ENCODE measurements at places on chromosomes 1 and 21.

DNA sequence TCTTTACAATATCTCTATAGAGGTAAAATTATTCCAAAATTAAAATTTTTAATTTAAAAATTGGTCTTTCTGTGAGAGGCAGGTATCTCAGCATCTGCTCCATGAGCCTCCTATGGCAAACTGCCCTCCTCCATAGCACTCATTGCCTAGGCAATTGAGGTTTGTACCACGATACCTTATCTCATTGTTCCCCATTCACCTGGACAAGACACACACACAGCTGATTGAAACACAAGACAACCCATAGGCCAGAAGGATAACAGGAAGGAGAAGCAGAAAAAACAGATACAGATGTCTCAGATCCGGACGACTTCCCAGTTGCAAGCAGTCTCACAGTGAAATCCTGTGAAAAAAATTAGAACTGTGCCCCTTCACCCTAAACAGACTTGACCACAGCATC lies 24.3 kb downstream of the RHBDL2 start:
- DNase-seq, result no peak

GRCh38 chr1:160674415-160674814 lies 27.6 kb upstream of the SLAMF1 start:
- no peak for DNase-seq

GRCh38 chr21:45309069-45309986 lies 21.6 kb upstream of the POFUT2 start:
- DNase-seq, result peak; percentile 63

- no peak for DNase-seq
These were observed 153.3 kb downstream of the TOMM20 start for GRCh38 chr1:234975122-234975940.

DNA sequence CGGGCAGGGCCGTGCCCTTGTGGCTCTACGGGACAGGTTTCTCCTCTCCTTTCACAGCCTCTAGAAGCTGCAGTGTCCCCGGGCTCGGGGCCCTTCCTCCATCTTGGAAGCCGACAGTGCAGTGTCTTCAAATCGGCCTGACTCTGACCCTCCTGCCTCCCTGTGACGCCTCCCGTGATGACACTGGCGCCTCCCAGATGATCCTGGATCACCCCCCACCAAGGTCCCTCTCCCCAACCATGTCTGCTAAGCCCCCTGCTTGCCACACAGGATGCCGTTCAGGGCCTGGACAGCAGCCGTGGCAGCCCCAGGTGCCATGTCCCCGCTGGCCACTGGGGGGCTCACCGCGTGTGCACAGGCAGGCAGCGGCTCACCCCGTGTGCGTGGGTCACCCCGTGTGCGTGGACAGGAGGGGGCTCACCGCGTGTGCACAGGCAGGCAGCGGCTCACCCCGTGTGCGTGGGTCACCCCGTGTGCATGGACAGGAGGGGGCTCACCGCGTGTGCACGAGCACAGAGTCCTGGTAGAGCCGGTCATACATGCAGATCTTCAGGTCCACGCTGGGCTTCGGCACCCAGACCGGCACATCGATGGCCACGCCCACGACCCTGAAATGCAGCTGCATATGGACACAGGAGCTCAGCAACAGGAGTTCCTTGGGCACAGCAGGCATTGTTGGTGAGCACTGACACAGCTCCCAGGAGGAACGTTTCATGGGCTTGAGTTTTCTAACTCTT lies 24.9 kb upstream of the TMEM52 start:
- no peak for DNase-seq

DNA sequence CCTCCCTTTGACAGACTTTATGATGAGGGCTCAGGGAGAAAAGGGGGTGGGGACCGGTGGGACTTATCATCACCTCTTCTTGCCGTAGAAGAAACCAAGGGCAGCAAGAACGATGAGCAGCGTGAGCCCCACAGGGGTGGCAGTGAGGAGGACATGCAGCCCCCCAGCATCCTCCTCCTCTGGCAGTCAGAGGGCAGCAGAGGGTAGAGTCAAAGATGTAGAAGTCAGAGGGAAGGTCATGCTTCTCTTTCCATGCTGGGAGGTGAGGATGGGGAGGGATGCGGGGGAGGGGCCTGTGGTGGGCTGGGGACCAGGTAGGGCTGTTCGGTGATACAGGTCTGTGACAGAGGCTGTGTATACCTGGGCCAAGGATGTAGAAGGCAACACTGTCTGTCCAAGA lies 14.8 kb downstream of the INSRR start:
- DNase-seq, result no peak

DNA sequence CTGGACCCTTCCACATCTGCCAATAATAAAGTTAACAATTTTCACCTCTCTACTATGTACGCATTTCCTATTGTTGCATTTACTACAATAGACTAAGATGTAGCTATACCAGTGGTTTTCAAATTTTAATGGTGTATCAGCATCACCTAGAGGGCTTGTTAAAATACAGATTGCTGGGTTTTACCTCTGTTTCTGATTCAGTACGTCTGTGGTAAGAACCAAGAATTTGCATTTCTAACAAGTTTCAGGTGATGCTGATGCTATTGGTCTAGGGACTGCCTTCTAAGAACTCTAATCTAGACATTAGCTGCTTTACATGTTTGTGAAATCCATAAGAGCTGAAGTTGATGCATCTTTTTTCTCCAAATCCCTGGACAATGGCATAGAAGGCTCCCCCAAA lies 59.7 kb downstream of the ERICH3 start:
- no peak for DNase-seq

DNA sequence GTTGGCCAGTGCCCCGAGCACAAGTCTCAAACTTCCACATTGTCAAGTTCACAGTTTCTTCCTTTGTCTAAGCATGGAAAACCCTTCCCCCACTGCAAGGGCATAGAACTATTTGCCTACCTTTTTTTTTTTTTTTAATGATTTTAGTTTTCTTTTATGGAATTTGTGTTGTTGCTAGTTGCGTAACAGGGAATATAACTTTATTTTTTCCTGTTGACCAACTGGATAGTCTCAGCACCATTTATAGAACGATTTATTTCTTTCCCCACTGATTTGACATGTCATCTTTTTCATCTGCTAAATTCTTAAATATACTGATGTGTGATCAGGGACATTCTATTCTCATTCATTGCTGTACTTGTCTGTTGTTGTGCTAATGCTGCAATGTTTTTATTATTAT lies 83.0 kb downstream of the PEX14 start:
- DNase-seq, result no peak

DNA sequence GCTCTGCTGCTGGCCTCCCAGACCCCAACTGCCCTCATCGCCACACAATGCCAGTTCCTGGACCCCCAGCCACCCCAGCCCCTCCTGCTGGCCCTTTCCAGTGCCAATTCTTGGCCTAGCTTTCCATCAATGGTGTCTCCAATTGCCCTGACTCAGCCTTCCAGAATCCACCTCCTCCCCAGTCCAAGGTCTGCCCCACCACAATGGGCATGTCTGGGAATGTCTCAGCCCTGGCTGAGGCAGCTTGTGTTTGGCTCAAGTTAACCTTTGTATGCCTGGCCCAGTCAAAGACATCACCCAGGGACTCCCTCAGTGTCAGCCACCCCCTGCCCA lies 16.4 kb downstream of the ALDH4A1 start:
- DNase-seq, result no peak

GRCh38 chr1:59638231-59638711 lies 176.5 kb upstream of the HOOK1 start:
- no peak for DNase-seq

- DNase-seq, result no peak
These were observed 32.0 kb upstream of the ATP5PO start for GRCh38 chr21:33947451-33948095.

DNA sequence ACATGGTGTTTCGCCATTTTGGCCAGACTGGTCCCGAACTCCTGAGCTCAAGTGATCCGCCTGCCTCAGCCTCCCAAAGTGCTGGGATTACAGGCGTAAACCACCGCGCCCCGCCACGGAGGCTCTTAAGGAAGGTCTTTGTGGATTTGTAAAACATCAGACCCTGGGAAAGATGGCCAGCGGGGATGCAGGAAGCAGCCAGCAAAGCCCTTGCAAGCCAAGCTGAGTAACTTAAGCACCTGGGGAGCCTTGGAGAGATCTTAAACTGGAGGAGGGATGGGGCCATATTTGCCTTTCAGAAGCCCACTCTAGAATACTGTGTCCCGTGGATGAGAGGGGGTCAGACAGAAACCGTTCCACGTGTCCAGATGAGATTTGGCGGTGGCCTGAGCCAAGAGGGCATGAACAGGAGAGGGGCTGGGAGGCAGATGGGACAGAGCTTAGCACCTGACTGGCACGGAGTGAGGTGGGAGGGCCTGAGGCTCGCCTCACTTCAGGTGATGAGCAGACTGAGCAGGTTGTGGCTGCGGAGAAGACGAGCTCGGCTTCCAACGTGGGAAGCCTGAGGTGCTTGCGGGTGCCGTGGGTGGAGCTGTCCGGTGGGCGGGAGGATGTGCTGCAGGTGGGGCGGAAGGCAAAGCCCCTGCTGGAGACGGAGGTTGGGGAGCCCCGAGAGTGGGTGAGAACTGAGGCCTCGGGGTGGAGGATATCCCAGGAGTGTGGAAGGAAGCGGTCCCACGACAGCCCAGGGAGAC lies 11.7 kb downstream of the C1orf216 start:
- DNase-seq, result no peak

DNA sequence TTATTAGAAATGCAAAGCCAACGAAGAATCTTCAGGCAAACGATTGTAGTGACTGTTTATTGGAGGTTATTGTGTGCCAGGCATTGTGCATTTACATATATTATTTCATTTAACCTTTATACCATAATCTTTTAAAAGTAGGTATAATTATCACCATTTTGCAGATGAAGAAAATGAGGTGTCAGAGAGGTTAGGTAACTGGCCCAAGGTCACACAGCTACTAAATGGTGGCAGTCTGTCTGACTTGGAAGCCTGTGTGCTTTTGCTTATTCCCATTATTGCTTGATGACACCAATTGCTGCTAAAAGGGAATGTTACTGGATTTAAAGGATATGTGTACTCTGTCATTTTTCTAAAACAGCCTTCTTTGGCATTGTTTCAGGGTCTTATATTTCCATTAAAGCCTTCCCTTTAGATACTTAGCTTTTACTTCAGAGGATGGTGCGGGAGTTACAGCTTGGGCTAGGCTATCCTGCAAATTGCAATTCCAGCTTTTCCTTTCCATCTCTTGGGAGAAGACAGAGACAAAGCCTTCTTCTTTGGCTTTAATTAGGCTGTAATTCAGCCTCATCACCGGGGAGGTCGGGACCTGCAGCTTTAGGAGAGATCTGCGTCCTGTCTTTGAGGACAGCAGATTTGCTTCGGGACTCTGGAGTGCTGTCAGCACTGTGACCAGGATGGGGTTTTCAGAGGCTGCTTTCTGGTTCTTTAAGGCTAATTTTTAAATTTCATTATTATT lies 37.4 kb upstream of the ERRFI1 start:
- DNase-seq, result no peak

- no peak for DNase-seq
These were observed 51.2 kb downstream of the POFUT2 start for GRCh38 chr21:45236481-45236880.

DNA sequence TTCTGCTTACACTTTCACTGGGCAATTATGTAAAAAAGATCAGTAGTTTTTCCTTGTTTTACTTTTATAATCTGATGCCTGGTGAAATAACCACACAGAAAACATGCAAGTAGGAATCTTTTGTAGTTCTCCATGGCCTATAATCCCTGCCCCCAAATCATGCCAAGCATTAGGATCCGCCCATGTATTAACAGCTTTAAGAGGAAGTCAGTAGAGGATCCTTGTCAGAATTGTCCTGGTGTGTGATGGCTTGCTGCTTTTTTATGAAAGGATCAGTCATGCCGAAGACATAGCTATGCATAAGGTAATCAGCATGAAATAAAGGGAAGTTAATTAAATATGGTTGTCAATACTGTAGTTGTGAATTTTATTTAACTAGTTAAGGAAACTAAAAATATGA lies 20.0 kb downstream of the ADGRL2 start:
- DNase-seq, result no peak

DNA sequence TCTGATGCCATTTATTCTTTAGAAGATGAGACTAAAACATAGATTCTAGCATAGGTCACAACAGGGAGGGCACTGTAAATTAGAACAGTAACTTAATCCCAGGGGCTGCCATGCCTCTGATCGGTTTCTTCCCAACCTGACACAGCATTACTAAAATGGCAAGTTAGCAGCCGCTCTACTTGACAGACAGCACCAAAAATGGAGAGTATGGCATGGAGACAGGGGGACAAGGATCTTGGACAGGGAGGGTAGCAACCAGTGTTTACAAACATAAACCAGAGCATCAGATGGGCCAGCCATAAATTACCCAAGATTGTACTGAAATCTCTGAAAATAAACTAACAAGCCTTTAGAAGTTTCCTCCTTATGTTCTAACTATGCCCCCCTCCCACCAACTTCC lies 5.9 kb downstream of the DUSP10 start:
- no peak for DNase-seq

DNA sequence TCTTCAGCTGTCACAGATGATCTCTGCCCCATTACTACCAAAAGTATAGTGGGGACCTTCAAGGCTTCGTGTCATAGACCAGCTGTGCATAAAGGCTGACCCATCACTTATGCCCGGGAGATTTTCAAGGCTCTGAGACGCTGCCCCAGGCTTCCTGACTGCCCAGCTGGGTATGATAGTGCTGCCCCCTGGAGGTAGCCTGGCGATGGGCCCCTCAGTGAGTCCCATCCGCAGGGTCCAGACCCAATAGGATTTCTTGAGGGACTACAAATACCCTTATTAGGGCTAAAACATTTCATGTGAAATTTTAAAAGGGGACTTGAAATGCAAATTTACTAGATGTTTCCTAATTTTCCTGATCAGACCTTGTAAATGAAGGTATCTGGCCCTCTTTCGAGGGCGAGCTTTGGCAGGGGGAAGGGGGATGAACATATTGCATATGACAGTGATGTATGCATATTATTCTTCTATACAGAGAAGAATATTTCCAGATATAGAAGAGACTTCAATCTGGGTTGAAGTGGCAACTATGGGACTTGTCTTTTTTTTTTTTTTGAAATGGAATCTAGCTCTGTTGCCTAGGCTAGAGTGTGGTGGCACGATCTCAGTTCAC lies 11.7 kb upstream of the FCMR start:
- DNase-seq, result no peak

DNA sequence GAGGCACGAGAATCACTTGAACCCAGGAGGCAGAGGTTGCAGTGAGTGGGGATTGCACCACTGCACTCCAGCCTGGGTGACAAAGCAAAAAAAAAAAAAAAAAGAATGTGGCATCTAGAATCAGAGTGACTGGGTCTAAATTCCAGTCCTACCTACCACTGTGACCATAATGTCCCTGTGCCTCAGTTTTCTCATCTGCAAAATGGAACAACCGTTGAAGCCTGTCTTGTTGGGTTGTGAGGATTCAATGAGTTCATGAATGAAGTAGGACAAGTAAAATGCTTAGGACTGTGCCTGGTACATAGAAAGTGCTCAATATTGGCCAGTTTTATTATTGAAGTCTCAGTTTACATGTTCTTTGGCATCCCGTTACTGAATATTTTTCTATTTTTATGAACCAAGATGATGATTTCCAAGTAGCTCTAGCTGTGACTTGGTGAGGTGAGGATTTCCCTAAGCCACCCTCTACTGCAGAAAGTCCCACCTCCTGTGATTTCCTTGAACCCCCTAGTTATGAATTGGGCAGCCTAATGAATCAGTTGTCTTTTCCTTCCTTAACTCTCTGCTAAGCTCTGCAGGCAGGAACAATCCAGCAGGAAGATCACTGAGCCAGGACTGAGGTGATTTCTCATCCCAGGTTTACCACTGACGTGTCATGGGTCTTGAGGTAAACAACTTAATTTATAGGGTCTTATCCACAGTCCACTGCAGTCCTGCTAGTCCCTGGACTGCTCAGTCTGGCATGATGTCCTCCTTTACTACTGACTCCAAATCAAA lies 18.9 kb upstream of the MEAF6 start:
- DNase-seq, result no peak
